Suppressor macrophage treated with lipopolysaccharide for 4 hours (primary cell): ENCODE measurements at places on chromosomes 1 and 21.
A peak's percentile ranks its signal among the peaks of the same experiment; 100 is the strongest.

GRCh38 chr1:57881639-57882038 is 457.8 kb upstream of the DAB1 start:
- no peak for DNase-seq

- no peak for DNase-seq
Measured at GRCh38 chr1:236953151-236953700, 51.0 kb downstream of the MT1HL1 start.

GRCh38 chr1:45380125-45380524 is 39.9 kb upstream of the MUTYH start:
- no peak for DNase-seq

GRCh38 chr1:222373216-222373615 is 174.7 kb downstream of the HHIPL2 start:
- no peak for DNase-seq

- DNase-seq = no peak
Measured at GRCh38 chr1:87549738-87550137, 221.1 kb downstream of the LMO4 start.

DNA sequence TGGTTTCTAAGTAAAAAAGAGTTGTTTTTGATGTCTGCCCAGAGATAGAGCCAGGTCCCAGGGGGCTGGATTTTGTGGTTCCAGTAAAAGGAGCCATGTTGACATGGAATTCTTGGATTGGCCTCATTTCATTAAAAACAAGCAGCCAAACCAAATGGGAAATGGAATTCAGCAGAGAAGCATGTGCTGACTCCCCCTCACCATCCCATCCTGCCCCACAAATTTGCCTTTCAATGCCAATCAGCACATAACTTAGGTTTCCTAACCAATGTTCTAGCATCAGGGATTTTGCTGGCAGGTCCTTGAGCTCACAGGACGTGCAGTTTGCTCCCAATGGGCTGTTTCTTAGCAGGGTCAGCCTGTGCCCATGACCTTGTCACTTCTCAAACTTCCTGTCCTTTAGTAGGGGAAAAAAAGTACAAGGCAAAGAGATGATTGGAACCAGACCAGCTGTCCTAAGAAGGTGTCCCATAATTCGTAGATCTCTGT is 101.5 kb upstream of the GADD45A start:
- no peak for DNase-seq

DNA sequence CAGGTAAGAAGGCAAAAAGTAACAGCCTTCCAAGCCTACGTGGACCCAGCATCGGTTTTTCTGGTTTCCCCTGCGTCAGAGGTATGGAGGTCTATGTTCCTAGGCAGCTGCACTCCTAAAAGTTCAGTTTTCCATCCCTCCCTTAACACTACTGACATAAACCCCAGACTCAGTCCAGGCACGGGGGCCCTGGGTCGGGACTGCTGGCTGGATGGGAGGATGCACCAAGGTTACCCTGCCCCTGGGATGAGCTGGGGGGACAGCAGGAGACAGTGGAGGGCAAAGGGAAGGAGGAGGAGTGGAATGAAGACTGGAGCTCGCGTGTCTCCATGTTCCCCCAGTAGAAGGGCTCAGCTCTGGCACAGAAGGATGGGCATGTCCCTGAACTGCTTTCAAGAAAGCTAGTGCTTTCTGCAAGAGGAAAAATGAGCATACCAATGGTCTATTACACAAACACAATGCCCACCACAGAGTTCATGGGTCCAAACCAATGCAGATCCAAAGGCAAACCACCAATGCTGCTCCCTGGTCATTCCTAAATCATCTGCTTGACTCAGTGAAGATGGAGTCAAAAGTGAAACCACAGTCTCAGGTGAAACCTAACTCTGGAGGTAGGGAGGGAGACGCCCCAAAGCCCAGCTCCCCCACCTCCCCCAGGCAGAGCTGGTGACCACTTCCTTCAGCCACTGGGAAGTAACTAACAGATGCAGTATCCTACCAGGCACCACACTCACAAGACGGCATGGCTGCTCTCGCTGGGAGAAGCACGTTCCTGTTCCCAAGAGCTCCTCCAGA is 54.9 kb downstream of the CD46 start:
- DNase-seq = no peak

- no peak for DNase-seq
Measured at GRCh38 chr21:46210378-46211136, 18.0 kb downstream of the LSS start.

DNA sequence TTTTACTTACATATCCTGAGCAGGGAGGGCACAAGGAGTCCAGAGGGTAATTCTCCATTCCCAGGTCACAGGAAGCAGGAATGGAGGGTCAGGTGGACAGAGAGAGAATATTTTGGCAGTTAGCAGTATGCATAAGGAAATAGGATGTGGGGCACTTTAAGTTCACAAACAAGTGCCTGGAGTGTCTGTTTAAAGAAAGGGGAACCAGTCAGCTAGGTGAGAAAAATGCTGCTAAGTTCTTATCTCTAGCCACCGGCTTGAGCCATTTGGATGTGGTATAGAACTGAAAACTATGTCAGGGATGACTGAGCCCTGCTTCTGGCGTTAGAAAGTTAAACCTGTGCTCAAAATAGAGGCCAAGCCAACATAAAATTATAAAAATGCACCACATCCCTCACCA is 739.7 kb upstream of the NCAM2 start:
- DNase-seq = no peak

DNA sequence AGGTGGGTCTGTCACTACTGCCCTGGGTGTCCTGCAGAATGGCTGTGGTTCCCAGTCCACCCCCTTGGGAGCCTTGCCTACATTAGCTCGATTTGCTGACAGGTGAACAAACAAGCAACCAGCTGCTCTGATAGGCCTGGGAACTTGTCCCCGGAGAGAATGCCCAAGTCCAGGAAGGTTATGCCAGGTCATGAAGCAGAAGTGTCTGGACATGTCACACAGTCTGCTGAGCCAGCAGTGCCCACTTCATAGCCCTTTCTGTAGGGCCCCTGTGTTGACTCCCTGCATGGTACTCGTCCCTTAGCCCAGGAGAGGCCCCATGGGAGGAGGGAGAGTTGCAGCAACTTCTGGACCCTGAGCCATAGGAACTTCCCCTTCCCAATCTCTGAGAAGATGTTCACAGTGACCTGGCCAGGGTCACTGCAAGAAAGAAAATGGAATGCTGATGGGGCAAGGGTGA is 31.0 kb downstream of the UCK2 start:
- DNase-seq = no peak

GRCh38 chr1:69929308-69930057 is 275.9 kb downstream of the LRRC40 start:
- DNase-seq = no peak

GRCh38 chr1:147840909-147841308 is 61.7 kb upstream of the GJA8 start:
- peak; percentile 2 for DNase-seq

DNA sequence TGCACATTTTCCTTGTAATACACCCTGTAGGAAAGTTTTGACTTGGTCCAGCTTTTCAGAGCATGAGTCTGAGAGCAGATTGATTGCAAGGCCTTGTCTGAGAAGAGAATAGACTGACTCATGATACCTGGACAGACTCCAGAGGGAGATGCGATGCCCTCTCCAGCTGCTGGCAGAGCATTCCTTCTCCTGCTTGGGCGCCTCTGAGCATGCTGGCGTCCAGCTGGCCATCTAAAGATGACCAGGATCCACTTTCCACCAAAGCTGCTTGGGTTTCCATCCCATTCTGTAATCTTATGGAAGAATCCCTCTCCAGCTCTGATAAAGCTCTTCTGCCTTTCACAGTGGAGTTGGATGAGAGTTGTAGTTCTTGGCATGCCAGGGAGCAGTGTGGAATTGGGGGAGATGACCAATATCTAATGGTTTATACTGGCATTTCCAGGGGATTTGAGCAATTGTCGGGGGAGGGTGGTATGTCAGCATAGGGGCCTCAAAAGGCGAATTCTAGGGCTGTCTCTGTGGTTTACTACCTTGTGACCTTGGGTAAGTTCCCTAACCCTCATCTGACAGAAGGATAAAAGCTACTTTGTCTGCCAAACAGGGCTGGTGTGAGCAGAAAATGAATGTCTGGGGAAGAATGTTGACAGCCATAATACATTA is 19.5 kb downstream of the SZRD1 start:
- DNase-seq = peak; percentile 22

DNA sequence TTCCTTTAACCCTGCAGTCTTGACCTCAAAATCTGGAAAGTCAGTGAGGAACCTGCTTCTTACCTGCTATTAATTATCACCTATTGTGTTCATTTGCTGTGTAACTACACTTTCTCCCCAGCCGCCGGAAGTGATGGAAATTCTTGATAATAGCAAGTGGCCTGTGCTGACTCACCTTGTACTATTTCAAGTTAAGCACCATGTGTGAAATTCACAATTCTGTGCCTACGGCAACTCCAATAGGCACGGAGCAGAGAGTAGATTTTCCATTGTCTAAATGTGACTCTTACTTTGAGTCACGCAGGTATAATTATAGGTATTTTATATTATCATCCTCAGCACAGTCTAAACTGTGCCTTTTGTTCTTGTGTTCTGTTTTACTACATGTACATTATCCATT is 466.8 kb downstream of the KIF26B start:
- DNase-seq = no peak

GRCh38 chr1:218525031-218525430 is 179.9 kb downstream of the TGFB2 start:
- peak; percentile 53 for DNase-seq

- no peak for DNase-seq
Measured at GRCh38 chr1:205492774-205493173, 11.7 kb upstream of the CDK18 start.

- DNase-seq = peak; percentile 35
Measured at GRCh38 chr1:199725002-199725565, 302.4 kb upstream of the NR5A2 start.

DNA sequence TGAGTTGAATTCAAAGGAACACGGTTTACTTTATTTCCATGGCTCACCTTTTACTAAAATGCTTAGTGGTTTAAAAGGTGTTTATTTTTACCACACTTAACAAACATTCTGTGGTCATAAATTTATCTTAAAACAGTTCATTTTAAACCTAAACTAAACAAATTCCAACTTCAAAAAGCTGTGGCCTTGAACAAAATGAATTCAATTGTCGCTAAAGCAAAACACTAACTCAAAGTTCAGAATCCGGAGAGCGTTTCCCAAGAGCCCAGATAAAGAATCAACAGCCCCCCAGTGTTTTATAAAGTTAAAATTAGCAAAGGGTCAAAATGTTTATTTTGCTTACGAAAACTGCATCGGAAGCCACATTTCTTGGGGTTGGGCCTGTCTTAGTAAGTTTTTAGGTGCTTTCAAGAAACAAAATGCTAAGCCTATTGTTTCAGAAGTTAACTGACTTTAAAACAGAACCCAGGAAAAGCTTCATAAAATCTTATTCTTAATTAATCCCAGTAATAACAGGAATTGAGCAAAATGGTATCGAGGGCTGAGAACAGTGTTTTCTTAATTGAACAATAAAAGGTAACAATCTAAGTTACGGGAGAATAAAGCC is 1.3 kb downstream of the PUM1 start:
- peak; percentile 5 for DNase-seq

DNA sequence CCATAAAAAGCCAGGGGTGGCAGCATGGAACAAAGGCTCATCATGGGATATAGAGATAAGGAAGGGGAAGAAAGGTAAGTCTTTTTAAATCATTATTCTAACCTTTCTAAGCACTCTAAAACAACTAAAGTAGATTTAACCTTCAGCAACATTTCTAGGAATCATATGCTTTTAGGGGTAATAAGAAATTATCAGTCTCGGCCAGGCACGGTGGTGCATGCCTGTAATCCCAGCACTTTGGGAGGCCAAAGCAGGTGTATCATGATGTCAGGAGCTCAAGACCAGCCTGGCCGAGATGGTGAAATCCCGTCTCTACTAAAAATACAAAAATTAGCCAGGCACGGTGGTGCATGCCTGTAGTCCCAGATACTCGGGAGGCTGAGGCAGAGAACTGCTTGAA is 20.3 kb upstream of the PHTF1 start:
- DNase-seq = no peak

GRCh38 chr1:244226435-244226834 is 175.4 kb downstream of the ZBTB18 start:
- peak; percentile 59 for DNase-seq

DNA sequence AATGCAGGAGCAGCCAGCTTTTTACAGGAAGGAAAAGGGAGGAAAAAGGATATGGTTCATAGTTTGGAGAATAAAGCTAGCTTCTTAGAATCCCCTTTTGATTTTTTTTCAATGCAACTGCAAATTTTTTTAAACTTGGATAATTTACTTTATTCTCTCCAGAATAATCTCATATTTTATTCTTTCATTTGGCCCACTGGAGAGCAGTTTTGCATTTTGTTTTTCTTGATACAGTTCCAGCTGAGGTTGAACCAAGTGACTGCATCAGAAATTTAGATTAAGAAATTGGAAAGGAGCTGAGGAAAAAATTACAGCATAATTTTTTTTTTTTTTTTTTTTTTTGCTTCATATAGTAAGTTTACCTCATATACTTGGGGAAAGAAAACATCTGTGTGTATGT is 22.8 kb downstream of the GABPA start:
- DNase-seq = no peak

GRCh38 chr1:53324321-53324720 is 3.5 kb downstream of the LRP8 start:
- no peak for DNase-seq

DNA sequence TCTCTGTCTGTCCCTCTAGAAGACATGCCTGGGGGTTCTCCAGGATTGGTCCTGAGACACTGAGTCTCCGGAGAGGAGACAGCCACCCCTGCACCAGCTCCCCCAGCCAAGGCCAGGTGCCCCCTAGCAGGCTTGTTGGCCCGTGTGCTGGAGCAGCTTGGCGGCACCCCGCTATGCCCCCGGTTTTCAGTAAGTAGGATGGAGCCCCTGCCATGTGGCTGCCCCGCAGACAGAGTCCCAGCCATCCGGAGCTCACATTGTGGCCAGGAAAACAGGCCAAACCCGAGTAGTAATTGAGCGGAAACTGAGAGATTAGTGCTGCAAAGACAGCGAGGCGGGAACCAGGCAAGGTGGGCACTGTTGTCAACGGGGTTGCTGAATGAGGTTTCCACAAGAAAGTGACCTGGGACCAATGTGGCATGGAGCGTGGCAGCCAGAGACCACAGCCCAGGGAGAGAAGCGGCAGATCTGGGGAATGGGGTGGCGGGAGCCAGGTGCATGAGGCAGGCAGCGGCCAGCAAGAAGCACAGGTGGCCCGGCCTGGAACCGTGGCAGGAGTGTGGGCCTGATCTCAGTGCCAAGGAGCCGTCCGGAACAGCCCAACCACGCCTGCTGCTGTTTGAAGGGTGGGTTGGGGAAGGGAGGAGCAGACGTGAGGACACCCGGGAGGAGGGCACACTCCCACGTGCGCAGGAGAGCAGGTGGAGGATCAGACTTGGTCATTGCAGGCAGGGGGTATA is 137.4 kb upstream of the VAMP3 start:
- no peak for DNase-seq

DNA sequence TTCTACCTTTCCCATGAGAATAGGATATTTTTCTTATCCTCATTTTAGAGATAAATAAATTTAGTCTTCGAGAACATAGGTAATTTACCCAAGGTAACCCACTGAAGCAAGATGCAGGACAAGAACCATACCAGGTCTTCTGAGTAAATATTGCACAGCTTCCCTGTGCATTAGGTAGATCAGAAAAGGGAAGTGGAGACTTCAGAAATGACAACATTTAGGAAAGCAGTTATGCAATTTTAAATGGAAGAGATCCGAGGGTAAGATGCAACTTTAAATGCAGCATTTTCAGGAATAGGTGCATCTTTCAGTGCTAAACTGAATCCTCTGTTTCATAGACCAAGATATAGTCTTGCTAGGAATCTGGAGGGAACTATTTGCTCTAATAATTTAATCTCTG is 206.4 kb upstream of the SGIP1 start:
- peak; percentile 37 for DNase-seq
